HepG2 (cell line): ENCODE measurements at places on chromosomes 5 and 9. TPM values are rescaled to one million over a fixed set of nuclear protein-coding genes. Genes with fewer than 3 reads are reported as not detected.

HACD4 gene
- not detected in 2 replicates for total RNA-seq

CNTNAP3B gene
- total RNA-seq, result 1.2 and 3.8 TPM in 2 replicates

PCDHB8 gene
- total RNA-seq, result 0.34 and 0.82 TPM in 2 replicates

FOXD1 gene
- total RNA-seq, result 0.04 TPM in 1 of 2 replicates, not detected in the other

C5orf52 gene
- not detected in 2 replicates for total RNA-seq

TMED9 gene
- total RNA-seq, result 92.1 and 161 TPM in 2 replicates

PHF24 gene
- total RNA-seq, result not detected in 2 replicates

PBX3 gene
- 9.1 and 11.2 TPM in 2 replicates for total RNA-seq

CKMT2 gene
- 0.69 and 1.2 TPM in 2 replicates for total RNA-seq

RANBP17 gene
- not detected in 2 replicates for total RNA-seq

GOLM1 gene
- total RNA-seq, result 0.20 and 0.31 TPM in 2 replicates

CNTNAP3 gene
- 0.84 TPM in 1 of 2 replicates, not detected in the other for total RNA-seq

DNA sequence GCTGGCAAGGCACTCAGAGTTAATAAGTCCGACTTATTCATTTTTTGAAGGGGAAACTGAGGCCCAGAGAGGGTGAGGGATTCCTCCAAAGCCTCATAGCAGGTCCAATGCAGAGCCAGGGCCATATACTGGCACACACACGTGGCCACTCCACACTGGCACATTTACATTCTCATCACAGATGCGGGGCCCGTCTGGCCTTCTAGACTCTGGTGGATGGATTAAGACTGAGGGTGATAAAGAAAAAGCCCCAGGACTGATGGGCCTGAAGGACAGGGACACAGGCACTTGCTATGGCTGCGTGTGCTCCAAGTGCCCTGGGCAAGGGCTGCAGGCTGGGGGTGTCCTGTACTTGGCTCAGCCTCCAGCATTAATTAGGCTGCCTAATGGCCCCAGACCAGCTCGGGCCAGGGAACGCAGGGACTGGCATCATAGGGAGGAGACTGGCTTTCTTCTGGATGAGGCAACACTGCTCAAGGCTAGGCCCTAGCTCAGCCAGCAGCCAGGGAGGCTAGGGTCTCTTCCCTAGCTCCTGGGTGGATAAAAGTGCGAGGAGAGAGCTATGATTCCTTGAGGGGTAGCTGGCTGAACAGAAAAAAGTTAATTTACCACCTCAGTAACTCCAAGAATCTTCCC lies 28.5 kb upstream of the CSF1R start:
- no peak overlapping the region for H3K27ac ChIP-seq
- peaks cover 18% of the 10 kb centered on the region; the same call in 2 of the 3 replicates for H3K27me3 ChIP-seq
- no peaks in the 10 kb centered on the region for H3K36me3 ChIP-seq
- no peak overlapping the region for H3K4me3 ChIP-seq
- no peaks in the 10 kb centered on the region for H3K4me1 ChIP-seq

DNA sequence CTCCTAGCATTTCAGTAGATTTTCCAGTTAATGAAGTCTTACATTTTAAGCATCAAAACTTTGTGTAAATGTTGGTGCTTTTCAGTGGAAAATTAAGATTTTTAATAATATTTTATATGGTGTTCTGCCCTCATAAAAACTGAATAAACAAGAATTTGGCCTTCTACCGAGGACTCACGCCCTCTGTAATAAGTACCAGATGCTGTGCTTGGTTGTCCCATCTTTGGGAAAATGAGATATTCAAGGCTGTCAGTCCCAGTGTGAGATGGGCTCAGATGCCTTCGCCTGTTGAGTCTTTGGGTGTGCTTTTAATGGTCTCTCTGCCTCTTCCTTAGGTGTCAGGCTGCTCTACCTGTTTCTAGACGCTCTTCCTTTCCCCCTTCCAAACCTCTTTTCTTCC lies 28.7 kb downstream of the GALNT12 start:
- no peaks in the 10 kb centered on the region for H3K36me3 ChIP-seq
- H3K4me1 ChIP-seq, result no peaks in the 10 kb centered on the region
- DNase-seq, result no peak

DNA sequence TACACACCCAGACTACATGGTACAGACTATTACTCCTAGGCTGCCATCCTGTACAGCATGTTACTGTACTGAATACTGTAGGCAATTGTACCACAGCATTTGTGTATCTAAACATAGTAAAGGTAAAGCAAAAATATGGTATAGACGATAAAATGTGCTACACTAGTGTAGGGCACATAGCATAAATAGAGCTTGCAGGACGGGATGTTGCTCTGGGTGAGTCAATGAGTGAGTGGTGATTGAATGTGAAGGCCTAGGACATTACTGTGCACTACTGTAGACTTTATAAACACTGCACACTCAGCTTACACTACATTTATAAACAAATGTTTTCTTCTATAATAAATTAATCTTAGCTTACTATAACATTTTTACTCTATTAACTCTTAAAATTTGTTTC lies 25.6 kb downstream of the ANKRD55 start:
- H3K27me3 ChIP-seq, result no peaks in the 10 kb centered on the region
- no peak for DNase-seq
- peaks cover 54% of the 10 kb centered on the region for H3K4me1 ChIP-seq
- H3K27ac ChIP-seq, result no peak overlapping the region

- H3K36me3 ChIP-seq, result no peaks in the 10 kb centered on the region
- DNase-seq, result no peak
- no peak overlapping the region for H3K4me3 ChIP-seq
- H3K27me3 ChIP-seq, result no peaks in the 10 kb centered on the region
- no peaks in the 10 kb centered on the region for H3K4me1 ChIP-seq
- no peak overlapping the region for H3K27ac ChIP-seq
Measured at GRCh38 chr5:4113426-4113825, 517.8 kb downstream of the IRX1 start.

- DNase-seq, result no peak
- no peak overlapping the region for H3K27ac ChIP-seq
Measured at GRCh38 chr5:157485811-157486210, 25.8 kb downstream of the NIPAL4 start.

GRCh38 chr5:6820851-6821479 lies 107.7 kb downstream of the TENT4A start:
- H3K4me3 ChIP-seq, result no peak overlapping the region
- DNase-seq, result peak; percentile 47
- H3K27me3 ChIP-seq, result no peaks in the 10 kb centered on the region

DNA sequence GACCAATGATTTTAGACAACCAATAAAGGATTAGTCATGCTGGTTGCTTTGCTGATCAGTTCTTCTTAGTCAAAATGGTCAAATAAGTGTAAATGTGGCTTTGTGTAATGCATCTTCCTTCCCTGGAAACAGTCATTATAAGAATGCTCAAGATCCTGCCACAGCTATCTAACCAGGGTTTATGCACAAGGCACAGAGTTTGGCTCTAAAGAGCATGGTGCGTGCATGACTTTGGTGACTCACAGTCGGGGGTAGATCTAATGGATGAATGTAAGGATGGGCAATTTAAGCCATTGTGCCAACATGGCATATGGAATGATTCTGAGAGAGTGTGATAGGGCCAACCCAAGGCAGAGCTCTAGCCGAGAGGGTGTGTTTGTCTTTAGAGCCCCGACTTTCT lies 6.5 kb downstream of the LIX1 start:
- no peak overlapping the region for H3K4me3 ChIP-seq
- no peak overlapping the region for H3K27ac ChIP-seq
- no peaks in the 10 kb centered on the region for H3K36me3 ChIP-seq
- H3K27me3 ChIP-seq, result no peaks in the 10 kb centered on the region; the same call in 1 of the 2 replicates
- DNase-seq, result no peak

DNA sequence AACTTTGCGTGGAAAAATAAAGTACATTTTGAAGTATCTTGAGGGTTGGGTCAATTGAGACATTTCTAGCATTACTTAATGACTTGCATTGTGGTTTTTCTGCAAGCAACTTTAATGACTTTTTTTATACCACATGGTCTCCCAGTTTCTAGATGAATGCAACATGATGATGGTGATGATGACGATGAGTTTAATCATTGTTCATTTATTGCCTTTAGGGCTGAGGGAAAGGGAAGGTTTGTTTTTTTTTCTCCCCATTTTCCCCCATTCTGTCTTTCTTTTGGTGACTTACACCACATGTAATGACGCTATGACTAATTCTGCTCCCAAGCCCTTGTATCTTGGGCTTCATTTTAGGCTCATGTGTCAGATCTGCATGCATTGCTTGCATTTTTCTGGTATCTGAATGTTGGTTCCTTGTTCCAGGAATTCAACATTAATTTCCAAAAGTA lies 57.7 kb upstream of the NXNL2 start:
- H3K4me3 ChIP-seq, result no peak overlapping the region
- H3K36me3 ChIP-seq, result peaks cover 4% of the 10 kb centered on the region
- DNase-seq, result no peak
- H3K27me3 ChIP-seq, result no peaks in the 10 kb centered on the region
- H3K27ac ChIP-seq, result no peak overlapping the region

DNA sequence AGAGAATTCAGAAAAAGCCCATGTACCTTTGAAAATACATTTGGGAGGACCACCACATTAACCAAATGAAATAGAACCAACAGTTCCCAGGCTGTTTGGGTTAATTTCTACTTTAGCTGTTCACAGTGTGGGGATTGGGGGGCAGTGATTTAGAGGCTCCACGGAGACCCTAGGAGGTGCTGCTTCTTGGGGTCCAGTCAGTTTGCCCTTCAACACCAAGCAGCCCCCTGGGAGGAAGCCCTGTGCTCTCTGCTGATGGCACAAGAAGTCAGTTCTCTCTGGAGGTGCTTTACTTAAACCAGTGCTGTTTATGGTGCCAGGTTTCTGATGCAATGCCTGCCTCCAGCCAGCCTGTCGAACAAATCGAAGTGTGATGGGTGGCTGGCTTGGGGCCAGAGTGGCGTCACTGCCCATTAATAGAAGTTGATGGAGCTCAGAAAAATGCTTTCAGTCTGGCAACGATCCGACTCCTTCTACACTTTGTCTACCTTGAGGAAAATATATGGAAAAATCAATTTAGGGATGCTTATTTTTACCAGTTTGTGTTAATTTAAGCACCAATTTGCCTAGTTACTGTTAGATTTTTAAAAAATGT lies 134.0 kb downstream of the SNX18 start:
- DNase-seq, result no peak
- H3K27ac ChIP-seq, result no peak overlapping the region
- no peak overlapping the region for H3K4me3 ChIP-seq
- no peaks in the 10 kb centered on the region; the same call in 1 of the 2 replicates for H3K27me3 ChIP-seq
- no peaks in the 10 kb centered on the region for H3K4me1 ChIP-seq

DNA sequence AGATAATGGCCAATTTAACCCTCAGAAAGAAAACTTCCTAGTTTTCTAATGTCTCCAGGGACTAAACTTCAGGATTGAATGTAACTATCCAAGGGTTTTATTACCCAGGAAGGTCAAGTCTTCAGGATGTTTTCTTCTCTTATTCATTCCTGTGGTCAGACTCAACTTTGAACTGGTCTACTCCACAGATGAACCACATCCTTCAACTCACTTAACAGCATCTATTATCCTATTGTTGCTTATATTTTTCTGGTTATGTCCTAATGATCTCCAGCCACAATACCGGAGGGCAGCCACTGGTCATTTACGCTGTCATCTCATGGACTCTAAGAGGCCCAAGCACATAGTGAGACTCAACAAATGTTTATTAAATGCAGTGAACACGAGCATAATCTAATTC lies 47.2 kb upstream of the LIFR start:
- no peaks in the 10 kb centered on the region for H3K36me3 ChIP-seq
- H3K4me1 ChIP-seq, result no peaks in the 10 kb centered on the region
- H3K4me3 ChIP-seq, result no peak overlapping the region
- no peaks in the 10 kb centered on the region for H3K27me3 ChIP-seq

- H3K27ac ChIP-seq, result no peak overlapping the region
- no peaks in the 10 kb centered on the region for H3K27me3 ChIP-seq
- no peak overlapping the region for H3K4me3 ChIP-seq
- H3K36me3 ChIP-seq, result no peaks in the 10 kb centered on the region
- no peaks in the 10 kb centered on the region for H3K4me1 ChIP-seq
Measured at GRCh38 chr5:129836321-129836720, 67.9 kb upstream of the CHSY3 start.

GRCh38 chr5:39167141-39167971 lies 52.0 kb downstream of the FYB1 start:
- no peak overlapping the region for H3K4me3 ChIP-seq
- no peaks in the 10 kb centered on the region for H3K27me3 ChIP-seq
- no peaks in the 10 kb centered on the region for H3K4me1 ChIP-seq
- DNase-seq, result no peak

GRCh38 chr9:26888271-26888670 lies 4.3 kb downstream of the CAAP1 start:
- H3K27me3 ChIP-seq, result no peaks in the 10 kb centered on the region; the same call in 2 of the 3 replicates
- H3K27ac ChIP-seq, result no peak overlapping the region
- peaks cover 24% of the 10 kb centered on the region for H3K4me1 ChIP-seq
- peaks cover 19% of the 10 kb centered on the region; the same call in 1 of the 3 replicates for H3K36me3 ChIP-seq

DNA sequence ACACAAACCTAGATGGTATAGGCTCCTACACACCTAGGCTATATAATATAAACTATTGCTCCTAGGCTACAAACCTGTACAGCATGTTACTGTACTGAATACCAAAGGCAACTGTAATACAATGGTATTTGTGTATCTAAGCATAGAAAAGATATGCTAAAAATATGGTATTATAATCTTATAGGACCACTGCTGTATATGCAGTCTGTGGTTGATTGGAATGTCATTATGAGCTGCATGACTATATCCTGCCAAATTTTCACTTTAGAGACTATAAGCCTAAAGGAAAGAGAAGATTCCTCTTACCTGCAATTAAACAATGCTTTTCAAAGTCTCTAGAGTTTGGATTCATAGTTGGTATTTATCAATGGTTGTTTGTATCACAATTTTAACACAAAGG lies 24.7 kb upstream of the ACOT12 start:
- DNase-seq, result no peak
- H3K4me3 ChIP-seq, result no peak overlapping the region
- no peaks in the 10 kb centered on the region for H3K36me3 ChIP-seq
- no peaks in the 10 kb centered on the region for H3K27me3 ChIP-seq

GRCh38 chr5:120456006-120456405 lies 8.1 kb upstream of the PRR16 start:
- no peaks in the 10 kb centered on the region for H3K36me3 ChIP-seq
- H3K27ac ChIP-seq, result no peak overlapping the region
- no peaks in the 10 kb centered on the region for H3K27me3 ChIP-seq
- H3K4me3 ChIP-seq, result no peak overlapping the region
- H3K4me1 ChIP-seq, result 0 out of 2 replicates have a peak, but pooled peaks cover 5% of the 10 kb centered on the region

GRCh38 chr5:44795496-44795895 lies 13.3 kb upstream of the MRPS30 start:
- no peaks in the 10 kb centered on the region for H3K27me3 ChIP-seq
- no peaks in the 10 kb centered on the region for H3K4me1 ChIP-seq
- no peak overlapping the region for H3K27ac ChIP-seq
- no peak for DNase-seq
- no peak overlapping the region for H3K4me3 ChIP-seq

GRCh38 chr5:148540647-148541046 lies 113.7 kb downstream of the HTR4 start:
- no peak overlapping the region for H3K27ac ChIP-seq
- H3K4me3 ChIP-seq, result no peak overlapping the region
- no peaks in the 10 kb centered on the region for H3K27me3 ChIP-seq
- no peaks in the 10 kb centered on the region for H3K4me1 ChIP-seq
- H3K36me3 ChIP-seq, result no peaks in the 10 kb centered on the region

- no peaks in the 10 kb centered on the region for H3K36me3 ChIP-seq
- no peaks in the 10 kb centered on the region for H3K4me1 ChIP-seq
- no peaks in the 10 kb centered on the region for H3K27me3 ChIP-seq
- DNase-seq, result no peak
Measured at GRCh38 chr5:120152472-120152871, 311.6 kb upstream of the PRR16 start.
